ENCODE measurements at places on chromosomes 16 and 17. TPM values are rescaled to one million over a fixed set of nuclear protein-coding genes. Genes with fewer than 3 reads are reported as not detected.

CCT6B gene
- 1.3 TPM for total RNA-seq

NXPH3 gene
- total RNA-seq, result not detected

YBX2 gene
- total RNA-seq, result 0.70 TPM

UTS2R gene
- not detected for total RNA-seq

SLFN12 gene
- 10.0 TPM for total RNA-seq

AGRP gene
- not detected for total RNA-seq

BAHCC1 gene
- total RNA-seq, result 0.10 TPM

- no peak for DNase-seq
Observed at GRCh38 chr16:3520413-3520812, 19.6 kb downstream of the CLUAP1 start.

- no peak for DNase-seq
Observed at GRCh38 chr16:77816293-77816692, 27.9 kb downstream of the VAT1L start.

DNA sequence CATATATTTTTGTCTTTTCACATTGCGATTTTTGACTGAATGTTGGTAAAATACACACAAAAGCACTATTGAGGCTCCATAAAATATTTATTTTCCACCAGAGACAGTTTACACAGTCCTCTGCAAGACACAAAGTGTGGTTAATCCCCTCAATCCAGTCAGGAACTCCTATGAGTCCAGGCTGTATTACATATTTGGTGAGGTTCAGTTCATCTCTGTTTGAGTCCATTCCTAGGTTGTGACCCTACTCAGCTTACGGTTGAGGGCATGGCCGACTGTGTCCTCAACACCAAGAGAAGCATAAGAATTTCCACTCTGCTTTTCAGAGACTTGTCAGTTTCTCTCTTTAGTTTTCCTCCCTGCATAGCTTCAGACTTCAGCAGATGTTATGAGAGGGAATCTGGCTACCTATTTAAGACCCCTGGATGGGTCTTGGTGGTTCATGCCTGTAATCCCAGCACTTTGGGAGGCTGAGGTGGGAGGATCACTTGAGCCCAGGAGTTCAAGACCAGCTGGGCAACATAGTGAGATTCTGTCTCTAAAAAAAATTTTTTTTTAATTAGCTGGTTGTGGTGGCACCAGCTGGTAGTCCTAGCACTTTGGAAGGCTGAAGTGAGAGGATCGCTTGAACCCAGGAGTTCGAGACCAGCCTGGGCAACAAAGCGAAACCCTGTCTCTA lies 25.1 kb downstream of the ARL4D start:
- DNase-seq, result no peak

- DNase-seq, result no peak
Observed at GRCh38 chr16:88976366-88977017, 515 bp downstream of the CBFA2T3 start.

DNA sequence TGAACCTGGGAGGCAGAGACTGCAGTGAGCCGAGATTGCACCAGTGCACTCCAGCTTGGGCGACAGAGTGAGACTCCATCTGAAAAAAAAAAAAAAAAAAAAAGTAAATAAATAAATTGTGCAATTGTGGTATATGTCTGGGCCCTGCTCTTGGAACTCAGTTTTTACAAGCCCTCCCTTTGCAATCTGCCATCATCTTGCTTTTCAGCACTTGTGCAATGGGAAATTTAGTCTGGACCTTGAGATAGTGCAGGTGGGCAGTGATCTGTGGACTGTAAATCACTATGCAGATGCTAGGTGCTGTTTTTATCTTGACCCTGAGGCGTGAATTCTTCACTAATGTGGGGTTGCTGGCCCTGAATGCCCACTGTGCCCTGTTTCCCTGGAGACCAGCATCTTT lies 6.5 kb upstream of the RAP1GAP2 start:
- no peak for DNase-seq

DNA sequence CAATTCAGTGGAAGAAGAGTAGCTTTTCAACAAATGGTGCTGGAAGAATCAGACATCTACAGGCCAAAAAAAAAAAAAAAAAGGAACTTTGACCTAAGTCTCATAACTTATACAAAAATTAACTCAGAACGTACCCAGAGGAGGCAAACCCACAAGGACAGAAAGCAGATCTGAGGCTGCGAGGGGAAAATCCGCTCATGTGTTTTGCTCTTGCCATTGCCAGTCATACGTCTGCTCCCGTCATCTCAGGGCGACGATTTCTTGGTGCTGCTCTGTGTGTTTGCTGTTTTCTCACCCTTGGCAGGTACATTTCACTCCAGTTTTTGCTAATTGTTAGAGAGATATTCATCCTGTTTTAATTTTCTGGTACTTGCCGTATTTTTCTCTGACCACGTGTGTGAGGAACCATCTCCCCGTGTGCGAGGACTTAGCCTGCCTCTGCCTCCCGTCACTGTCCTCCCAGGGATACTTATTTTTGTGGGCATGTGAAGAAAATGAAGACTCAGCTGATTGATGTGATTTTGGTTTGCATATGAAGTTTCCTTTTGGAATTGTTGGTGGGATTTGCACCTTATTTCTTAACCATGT lies 33.4 kb upstream of the ACSF3 start:
- peak; percentile 53 for DNase-seq

- no peak for DNase-seq
Observed at GRCh38 chr16:65671071-65671470, 549.2 kb upstream of the CDH11 start.

- DNase-seq, result no peak
Observed at GRCh38 chr16:79580453-79581191, 19.9 kb downstream of the MAF start.

GRCh38 chr16:87572959-87573358 lies 29.3 kb upstream of the JPH3 start:
- no peak for DNase-seq

DNA sequence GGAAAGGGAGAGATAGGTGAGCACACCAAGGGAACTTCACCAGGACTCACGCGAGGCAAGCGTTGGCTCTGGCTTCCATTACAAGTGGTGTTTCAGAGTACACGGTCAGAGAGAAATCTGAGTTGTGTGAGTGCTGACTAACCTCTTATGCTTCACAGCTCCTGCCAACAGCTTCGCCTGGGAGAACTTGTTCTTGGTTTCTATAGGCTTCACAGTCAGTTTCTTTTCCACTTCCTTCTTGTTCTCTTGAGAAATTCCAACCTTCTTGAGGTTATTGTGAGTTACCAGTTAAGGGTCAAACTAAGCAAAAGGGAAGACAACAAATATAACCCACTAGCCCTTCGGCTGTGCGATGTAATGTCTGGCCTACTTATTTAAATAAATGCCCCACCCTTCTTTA lies 18.9 kb downstream of the PSME3IP1 start:
- DNase-seq, result no peak

DNA sequence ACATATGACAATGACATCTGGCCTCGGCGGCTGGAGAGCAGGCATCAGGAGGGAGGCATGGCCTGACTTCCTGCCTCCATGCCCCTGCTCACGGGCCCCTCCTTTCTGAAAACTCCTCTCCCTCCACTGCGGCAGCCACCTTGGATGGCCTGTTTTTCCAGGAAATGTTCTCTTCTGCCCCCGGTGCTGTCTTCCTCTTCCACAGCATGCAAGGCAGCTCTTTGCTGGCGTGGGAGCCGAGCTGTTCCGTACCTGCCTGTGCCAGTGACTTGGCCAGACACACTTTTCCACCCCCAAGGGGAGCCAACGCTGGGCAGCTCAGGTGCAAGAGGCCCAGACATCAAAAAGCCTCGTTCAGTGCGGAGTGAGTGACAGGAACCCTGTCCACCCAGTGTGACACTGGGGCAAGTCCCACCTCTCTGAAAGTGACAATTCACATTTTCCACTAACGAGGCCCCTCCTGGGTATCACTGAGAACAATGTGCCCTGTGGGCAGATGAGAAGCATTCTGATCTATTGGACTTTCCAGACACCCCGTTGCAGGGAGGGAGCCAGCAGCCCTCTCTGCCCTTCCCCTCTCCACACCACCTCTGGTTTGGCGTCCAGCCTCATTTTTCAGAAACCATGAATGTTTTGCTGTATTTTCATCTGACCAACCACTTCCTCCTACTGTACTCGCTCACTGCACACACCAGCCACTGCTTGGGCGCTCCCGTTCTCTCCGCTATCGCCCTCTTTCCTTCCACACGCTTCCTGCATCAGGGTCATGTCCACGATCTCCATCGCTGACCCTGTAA lies 31.2 kb downstream of the NSMCE1 start:
- peak; percentile 89 for DNase-seq

- no peak for DNase-seq
Observed at GRCh38 chr16:89023621-89024511, 46.9 kb upstream of the CBFA2T3 start.

DNA sequence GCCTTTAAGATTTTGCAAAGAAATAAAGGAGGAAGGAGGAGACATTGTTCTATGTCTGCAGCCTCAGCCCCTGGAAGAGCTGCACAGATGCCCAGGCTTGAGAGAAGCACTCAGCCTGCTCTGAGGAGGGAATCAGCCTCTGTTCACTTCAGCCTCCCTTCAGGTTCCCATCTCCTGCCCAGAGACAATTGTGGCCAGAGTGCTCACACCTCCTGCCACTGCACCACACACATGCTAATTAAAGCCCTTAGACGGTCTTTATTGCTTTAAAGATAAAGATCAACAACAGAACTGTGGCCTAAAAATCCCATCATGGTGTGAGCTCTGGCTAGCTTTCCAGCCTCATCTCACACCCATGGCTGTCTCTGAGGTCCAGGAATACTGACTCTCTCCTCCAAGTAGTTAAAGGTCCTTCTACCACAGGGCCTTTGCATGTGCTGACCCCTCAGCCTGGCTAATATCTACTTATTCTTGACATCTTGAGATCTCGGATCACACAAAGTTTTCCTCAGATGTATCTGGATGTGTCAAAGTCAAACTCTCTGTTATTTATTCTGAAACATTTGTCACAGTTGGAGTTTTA lies 33.8 kb downstream of the CHD9NB start:
- no peak for DNase-seq

- DNase-seq, result no peak
Observed at GRCh38 chr17:31050948-31051347, 43.8 kb upstream of the NF1 start.

DNA sequence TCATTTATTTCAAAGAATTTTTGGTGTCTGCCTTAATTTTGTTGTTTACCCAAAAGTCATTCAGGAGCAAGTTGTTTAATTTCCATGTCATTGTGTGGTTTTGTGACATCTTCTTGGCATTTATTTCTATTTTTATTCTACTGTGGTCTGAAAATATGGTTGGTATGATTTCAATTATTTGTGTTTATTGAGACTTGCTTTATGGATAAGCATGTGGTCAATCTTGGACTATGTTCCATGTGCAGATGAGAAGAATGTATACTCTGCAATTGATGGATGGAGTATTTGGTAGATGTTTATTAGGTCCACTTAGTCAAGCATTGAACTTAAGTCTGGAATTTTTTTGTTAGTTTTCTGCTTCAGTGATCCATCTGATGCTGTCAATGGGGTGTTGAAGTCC lies 383.0 kb downstream of the PMP22 start:
- no peak for DNase-seq

DNA sequence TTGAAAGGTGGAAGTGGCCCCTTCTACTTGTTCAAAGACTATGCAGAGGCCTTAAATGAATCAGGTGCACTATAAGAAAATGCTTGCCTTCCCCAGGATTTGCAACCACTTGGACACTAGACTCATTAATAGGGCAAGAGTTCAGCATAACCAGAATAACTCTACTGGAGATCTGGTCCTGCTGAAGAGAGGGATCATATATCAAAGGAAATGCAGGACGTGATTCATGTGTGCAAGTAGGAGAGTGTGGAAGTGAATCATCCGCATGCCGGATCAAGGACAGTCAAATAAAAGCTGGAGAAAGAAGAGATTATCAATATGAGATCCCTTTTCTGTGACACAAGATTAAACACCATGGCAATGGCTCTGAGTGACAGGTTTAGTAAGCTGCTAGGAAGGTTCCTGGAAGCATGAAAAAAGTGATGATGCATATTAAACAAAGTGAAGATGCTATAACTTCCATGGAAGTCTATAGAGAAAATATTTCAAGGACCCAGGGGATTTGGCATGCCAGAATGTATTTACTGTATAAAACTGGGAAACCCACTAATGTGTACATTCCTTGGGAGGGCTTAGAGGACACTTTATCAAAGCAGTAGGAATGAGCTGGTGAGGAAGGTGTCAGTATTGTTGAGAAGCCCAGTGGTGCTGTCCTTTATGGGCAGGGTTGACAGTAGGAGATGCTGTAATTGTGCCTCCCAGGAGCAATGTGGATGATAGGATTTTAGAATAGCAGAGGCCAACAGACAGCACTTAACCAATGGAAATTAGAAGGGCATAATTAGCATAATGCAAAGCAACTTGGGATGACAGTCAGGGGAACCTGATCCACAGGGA lies 133.1 kb downstream of the ABCA8 start:
- DNase-seq, result no peak

- DNase-seq, result no peak
Observed at GRCh38 chr17:17367931-17368330, 64.8 kb downstream of the NT5M start.
